Uterus (tissue), 4 donors: ENCODE measurements at places on chromosomes 5 and 9. TPM values are rescaled to one million over a fixed set of nuclear protein-coding genes. Genes with fewer than 3 reads are reported as not detected.

CDK9 gene
- total RNA-seq = 97.0 TPM

SCGB3A2 gene
- not detected for total RNA-seq

BAAT gene
- total RNA-seq = not detected

NOXA1 gene
- 2.3 TPM for total RNA-seq

SPACA9 gene
- total RNA-seq = 2.4 TPM

ARID3C gene
- not detected for total RNA-seq

ARHGEF39 gene
- total RNA-seq = 3.6 TPM

- DNase-seq = no peak
Measured at GRCh38 chr9:2939368-2939767, 95.5 kb upstream of the PUM3 start.

- DNase-seq = no peak
Measured at GRCh38 chr9:108443019-108443633, 412.7 kb downstream of the ACTL7B start.

DNA sequence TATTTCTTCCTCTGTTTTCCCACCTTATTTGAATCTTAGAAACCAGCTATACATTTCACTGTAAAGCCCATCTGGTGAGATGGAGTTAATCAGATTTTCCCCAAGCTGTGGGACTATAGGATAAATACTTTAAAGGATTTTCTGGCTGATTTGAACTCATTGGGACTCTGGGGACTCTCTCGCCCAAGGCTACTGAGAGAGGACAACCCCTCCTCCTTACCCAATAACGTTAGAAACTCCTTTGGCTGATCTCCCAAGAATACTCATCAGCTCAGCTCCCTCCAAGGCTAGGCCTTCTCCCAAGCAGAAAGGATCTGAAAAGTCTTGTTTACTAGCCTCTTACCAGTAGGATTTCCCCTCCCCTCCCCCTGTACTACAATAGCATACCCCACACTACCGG lies 1.5 kb upstream of the GLRA1 start:
- DNase-seq = no peak

DNA sequence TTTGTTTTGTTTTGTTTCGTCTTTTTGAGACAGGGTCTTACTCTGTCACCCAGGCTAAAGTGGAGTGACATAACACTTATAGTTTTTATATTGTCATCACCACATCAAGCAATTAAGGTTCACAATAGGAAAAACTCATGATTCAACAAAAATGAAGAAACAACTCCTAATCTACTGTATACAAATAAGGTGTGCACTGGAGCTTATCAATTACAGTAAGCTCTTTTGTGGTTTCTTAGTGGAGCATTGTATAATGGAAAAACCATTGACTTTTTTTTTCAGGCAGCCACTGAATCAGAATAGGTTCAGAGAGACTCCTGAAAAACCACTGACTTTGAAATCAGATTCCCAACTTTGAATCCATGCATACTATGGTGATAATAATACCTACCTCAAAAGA lies 10.8 kb upstream of the PLIN2 start:
- DNase-seq = no peak

DNA sequence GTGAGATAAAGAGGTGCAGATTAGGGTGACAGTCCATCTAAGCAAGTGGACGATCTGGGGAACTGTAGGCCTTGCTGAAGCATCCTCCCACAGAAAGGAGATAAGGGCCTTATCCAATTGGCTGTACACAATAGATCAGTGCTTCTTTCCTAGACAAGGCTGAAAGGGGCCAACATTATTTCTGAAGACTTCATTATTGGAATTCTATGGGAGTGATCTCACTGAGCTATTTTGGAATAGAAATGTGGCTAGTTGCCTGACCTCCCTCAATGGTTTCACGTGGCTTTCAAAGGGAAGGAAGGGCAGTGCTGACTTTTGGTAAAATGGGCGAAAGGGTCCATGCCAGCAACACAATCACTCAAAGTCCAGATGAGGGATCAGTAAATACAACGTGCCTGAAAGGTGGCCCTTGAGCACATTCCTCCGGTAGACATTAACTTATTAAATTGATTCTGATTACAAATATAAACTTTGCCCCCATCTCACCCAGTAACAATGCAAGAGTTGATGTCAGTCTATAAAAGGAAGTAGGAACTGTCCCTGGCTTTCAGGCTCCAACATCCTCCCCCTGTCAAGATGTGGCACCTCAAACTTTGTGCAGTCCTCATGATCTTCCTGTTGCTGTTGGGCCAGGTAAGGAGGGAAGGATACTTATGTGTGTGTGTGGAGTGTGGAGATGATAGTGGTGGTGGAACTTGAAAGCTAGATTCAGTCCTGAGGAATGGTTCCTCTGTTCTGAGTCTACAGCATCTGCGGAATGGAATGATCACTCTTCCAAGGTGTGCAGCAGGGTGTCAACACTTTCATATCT lies at the start of gene LEAP2:
LEAP2 (plus strand) TSS at position 550 of the 811 bp plus-strand sequence; CDS start at position 577, 27 bp downstream.
- DNase-seq = no peak

GRCh38 chr9:8769153-8769552 lies 969.6 kb upstream of the DMAC1 start:
- DNase-seq = no peak

DNA sequence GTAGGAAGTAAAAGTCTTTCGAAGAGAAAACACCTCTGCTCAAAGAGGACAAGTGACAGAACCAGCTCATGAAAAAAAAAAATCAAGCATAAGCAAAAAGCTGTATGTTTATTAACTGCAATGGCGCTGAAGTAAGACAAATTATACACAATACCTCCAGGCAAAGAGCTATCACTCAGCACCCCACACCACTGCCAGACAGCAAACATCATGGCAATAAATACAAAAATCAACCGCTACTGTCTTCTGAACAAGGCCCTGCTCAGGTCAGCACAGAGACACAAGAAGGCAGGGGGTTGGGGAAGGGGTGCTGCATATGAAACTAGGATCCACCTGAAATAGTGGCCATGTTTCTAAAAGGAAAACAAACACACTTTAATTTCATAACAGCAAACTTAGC lies 50.4 kb downstream of the MAPKAP1 start:
- no peak for DNase-seq

- DNase-seq = no peak
Measured at GRCh38 chr9:131733541-131734061, 6.3 kb downstream of the RAPGEF1 start.

GRCh38 chr5:60959156-60959555 lies 14.2 kb downstream of the NDUFAF2 start:
- no peak for DNase-seq

GRCh38 chr9:78807286-78807685 lies 510.4 kb downstream of the PSAT1 start:
- DNase-seq = no peak

DNA sequence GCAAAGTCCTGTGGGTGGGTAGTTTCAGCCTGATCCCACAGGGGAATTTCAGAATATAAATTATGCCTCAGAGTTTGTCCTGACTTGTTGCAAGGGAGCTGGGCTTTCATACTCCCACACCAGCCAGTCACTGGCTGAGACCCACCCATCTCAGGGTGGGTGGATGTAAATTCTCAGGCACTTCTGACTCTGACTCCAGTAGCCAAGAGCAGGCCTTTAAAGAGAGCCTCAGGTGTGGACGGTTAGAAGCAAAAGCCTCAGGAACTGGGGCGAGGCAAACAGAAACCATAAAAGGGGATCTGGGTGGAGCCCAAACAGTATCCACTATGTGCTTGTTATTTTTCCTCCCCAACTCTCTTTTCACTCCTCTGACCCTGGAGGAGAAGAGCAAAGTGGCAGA lies 28.6 kb upstream of the FBXW11 start:
- DNase-seq = no peak

- DNase-seq = no peak
Measured at GRCh38 chr5:61621202-61621650, 289.2 kb downstream of the ZSWIM6 start.

DNA sequence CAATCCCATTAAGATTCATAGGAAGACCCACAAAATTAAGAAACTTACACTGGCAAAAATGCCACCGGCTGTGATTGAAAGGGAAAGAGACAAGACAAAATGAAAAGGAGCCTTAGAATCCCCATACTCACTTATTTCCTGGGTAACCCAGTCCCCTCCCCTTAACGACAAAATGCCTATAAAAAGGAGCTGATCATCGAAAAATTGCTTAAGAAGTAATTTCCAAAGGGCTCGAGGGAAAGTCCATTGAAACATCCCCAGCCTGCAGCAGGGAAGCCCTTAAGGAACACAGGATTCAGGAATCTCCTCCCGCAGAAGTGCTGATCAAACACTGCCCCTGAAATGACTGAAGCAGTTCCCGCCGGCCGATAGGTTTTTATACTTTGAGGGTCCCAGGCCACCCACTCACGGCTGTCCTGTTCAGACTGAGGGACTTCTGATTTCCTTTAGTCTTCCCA lies 677 bp upstream of the ZNF79 start:
- DNase-seq = no peak

DNA sequence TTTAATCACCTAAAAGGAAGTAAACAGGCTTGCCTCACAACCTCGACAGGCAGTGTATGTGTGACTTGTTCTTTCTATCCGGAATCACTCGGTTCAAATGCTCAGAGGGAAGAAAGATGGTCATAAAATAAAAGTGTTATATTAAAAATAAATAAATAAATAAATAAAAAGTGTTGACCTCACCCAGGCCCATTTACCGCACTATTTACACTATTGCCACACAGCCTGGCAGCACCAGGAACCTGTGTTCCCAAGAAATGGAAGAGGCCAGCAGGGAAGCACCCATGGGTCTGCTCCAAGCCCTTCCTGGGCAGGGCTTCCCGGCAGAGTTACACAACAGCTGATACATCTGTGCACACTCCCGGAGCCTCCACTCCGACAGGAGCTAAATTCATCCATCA lies 127.9 kb downstream of the EFNA5 start:
- DNase-seq = peak; percentile 66

DNA sequence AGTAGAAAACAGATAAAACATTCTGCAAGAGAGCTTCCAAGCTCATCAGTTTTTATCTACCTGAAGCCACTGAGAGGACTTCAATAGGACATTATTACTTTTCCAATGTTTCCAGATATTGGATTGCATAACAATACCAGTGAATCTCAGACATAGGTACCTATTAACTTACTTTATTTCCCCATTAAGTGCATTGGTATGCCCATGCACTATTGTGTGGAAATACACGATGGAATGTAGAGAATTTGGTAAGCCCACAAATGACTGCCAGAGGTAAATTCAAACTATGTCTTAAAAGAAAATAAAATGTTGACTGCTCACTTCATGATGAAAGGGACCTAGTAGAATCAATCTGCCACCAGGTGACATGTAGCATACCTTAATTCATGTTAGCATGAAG lies 48.1 kb upstream of the PRR16 start:
- DNase-seq = no peak

DNA sequence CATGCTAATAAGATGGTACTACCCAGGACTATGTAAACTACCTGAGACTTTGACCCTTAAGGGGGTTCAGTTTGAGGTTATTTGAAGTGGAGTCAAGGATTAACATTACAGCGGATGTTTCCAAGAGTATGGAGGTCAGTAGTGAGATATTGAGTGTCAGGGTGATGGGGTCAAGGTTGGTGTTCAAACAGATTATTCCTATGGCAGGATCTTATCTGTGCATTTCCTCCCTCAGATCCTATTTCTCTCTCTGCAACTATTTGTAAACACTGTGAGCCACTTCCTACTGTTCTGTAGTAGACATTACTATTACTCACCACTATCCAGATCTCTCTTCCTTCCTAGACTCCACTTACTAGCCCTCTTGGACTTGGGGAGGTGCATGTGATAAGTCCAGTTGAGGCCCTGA lies 54.0 kb upstream of the STOM start:
- no peak for DNase-seq

DNA sequence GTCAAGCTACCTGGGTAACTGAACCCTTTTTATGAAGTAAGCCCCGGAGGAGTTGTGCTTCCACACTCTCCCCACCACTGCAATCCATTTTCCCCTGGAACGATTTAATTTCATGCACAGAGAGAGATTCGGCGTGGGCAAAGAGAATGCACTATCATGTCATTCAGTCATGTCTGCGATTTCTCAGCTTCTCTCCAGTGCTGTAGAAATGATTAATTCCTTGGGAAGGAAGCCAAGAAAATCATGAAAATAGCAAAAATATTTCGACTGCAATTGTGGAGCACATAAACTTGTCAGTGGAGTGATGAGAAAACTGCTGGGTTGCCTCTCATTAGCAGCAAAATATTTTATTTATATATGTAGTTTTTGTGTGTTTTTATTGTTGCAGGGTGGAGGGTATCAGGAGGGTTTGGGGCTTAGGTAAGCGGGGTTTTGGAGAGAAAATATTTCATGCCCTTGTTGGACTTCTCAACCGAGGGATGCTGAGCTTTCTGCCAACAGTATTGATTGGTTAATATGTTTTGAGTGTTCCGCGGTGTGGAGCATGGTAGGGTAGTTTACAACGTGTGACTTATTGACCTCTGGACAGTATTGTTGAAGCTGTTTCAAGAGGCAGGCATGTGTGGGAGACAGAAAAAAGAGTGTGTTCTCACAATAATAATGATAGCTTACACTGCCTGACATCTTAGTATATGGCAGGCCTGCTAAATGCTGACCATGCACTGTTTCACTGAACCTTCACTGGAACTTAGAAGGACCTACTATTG lies 69.3 kb downstream of the SGCD start:
- DNase-seq = no peak

- no peak for DNase-seq
Measured at GRCh38 chr5:17734011-17734410, 99.8 kb downstream of the TAF11L14 start.

DNA sequence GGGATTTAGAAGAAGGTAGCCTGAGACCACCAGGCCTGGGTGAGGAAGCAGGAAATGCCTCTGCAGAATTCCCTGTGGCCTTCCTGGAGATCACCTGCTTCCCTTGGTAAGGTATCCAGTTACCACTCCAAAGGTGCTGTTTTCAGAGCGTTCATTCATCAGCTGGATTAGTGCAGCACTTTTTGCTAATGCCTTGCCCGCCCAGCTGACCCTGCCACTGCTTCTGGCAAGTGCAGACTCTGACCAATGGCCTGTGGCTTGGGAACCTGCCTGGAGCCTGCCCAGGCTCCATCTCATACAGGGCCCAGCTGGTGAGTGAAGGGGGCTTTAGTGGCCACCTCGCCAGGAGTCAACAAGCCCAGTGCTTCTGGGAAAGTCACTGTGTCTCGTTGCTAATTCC lies 48.6 kb downstream of the FOXI1 start:
- DNase-seq = no peak

DNA sequence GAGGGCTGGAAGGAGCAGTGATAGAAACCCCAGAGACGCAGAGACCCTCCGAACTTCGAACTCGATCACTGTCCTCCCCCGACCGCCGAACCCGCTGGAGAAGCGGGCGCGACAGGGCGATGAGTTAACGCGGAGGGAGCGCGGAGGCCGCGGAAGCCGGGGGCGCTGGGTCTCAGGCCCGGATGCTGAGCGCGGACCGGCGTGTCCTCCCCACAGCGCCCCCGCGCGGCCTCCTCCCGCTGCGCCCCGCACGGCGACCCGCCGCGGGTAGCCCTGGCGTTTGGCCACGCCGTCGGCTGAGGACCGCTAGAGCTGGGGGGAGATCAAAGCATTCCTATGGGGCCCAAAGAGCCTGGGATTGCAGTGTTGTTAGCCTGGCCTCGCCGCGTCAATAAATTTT lies 7.7 kb upstream of the DMRT2 start:
- no peak for DNase-seq

- DNase-seq = no peak
Measured at GRCh38 chr9:22919423-22919822, 472.8 kb downstream of the DMRTA1 start.

- no peak for DNase-seq
Measured at GRCh38 chr9:38332625-38333024, 59.9 kb upstream of the ALDH1B1 start.

- DNase-seq = no peak
Measured at GRCh38 chr5:148833122-148833521, 6.7 kb downstream of the ADRB2 start.
